ENCODE measurements at places on chromosomes 1 and 21.

- no peak for DNase-seq
Observed at GRCh38 chr1:184163674-184164465, 112.3 kb downstream of the TSEN15 start.

GRCh38 chr1:50047916-50048694, 24.4 kb upstream of the AGBL4 start:
- DNase-seq: no peak

DNA sequence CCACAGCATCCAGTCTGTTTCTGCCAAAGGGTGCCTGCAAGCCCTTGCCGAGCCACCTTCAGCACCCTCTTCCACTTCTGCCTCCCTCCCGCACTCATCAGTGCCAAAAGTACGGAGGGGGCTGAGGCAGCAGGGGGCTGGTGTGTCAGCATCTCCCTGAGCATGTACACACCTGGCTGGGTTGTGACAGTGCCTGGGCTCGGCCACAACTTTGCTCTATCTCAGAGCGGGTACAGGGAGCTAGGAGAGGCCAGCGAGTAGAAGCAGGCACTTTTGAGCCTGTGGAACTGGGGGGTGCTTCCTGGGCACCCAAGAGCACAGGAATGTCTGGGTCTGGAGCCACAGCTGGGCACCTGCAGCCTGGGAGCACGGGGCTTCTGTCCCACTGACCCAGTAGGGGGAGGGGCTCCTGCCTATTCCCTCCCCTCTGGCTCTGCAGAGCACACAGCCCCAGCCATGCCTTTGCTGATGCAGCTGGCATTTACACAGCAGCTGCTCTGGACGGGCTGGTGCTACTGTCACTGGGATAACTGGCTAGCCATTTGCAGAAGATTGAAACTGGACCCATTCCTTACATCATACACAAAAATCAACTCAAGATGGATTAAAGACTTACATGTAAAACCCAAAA, 319.8 kb upstream of the RRP15 start:
- no peak for DNase-seq

- no peak for DNase-seq
Observed at GRCh38 chr1:88311907-88312306, 372.2 kb upstream of the PKN2 start.

DNA sequence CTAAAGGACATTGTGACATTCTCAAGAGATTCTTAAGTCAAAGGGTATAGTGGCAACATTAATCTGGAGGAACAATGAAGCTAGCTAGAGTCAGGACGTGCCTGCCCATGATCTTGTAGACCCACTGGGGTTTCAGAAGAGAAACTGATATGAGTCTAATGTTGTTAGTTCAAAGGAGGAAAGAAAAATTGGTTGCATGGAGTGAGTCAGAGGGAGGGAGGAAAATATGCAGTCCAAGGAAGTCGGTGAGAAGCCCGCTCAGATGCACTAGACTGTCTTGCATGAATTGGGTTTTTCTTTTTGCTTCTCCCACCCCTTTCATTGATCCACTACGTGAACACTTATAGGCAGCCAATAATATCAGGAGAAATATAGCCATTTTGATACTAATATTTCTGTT, 53.8 kb upstream of the SYT14 start:
- no peak for DNase-seq

DNA sequence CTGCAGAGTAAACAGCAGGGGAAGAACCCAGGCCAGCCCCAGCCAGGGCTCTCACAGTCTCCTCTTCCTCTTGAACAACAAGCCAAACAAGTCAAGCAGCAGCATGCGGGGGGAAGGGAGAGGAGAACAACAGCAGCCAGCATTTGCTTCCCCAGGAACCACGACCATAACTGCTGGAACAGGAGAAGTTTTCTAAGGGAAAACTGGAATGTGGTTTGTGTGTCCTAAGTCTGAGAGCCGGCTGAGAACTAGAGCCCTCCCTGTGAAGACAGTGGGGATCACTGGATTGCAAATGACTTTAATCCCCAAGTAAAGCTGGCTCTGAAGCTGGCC, 48.2 kb downstream of the COQ8A start:
- no peak for DNase-seq

DNA sequence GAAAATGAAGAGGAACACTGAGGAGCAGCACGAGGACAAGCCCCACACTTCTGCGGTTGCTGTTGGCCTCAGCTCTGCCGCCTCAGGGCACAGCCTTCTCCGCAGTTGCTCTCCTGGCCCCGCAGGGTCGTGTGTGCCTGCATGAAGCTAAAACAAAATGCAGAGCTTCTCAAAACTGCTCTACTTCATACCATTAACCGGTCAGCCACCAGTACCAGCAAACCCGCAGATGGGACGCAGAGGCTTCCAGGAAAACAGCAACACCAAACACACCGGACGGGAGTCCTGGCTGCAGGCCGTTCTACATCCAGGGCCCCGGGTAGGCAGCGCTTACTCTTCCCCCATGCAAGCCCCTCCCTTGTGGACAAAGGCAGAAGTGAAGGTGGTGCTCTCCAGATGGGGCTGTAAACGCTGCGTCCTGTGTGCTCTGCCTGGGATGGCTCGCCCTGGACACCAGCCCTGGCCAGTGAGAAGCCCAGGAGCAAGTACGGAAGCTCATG, 7.1 kb upstream of the C1orf159 start:
- DNase-seq: no peak

DNA sequence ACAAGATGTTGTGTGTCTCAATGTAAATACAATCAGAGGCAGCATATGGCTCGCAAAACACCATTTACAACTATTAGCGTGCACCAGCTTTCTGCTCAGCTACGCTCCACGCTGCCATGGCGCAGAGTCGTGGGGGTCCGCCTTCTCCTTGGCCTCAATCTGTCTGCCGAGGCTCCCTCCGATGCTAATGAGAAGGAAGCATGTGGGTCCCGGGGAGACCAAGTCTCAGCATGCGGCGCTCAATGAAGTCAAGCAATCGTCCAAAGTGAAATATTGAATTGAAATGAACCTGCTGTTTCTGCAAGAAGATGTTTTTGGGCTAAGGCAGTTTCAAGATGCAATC, 228.9 kb downstream of the TOMM20 start:
- DNase-seq: no peak

DNA sequence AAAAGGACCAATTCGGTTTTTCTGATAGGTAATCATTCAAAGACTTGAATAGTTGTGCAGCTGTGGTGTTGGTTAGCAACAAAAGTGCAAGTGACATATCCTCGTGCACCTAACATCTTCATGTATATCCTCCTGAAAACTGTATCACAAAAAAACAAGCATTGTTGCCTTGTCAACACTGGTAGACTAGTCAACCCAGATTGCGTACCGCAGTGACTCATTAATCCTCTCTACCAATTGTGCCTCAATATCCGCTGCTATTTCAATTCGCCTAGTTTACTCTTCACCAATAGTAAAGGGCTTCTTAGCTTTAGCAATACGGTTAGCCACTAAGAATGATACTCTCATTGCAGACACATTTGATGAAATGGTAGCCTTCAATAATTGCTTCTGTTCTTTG, 3.5 kb downstream of the HHAT start:
- DNase-seq: no peak

DNA sequence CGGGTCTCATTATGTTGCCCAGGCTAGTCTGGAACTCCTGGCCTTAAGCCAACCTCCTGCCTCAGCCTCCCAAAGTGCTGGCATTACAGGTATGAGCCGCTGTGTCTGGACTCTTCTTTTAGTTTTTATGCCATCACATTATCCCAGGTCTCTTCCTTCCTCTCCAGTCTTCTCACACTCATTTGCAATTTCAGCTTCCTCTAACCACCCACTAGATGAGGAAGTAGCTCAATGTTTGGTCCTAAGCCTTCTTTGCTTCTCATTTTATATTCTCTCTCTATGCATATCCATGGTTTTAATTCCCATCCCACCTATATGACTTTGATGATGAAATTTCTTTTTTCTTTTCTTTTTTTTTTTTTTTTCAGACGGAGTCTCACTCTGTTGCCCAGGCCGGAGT, 3.1 kb upstream of the ZBTB8A start:
- DNase-seq: no peak

DNA sequence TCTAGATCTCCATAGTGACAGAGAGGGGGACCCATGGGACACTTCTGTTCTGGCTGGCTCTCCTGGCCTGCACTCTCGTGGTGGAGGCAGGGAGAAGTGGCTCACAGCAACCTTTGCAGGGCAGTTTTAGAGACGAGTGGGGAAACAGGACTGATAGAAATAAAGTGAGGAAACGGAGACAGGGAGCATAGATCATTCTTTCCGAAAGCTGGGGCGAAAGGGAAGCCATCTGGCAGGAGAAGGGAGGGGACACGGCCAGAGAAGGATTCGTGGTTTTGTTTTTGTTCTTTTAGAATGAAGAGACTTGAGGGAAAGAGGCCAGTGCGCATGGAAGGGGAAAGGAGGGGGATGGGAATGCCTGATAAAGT, 3.5 kb downstream of the TIE1 start:
- no peak for DNase-seq

DNA sequence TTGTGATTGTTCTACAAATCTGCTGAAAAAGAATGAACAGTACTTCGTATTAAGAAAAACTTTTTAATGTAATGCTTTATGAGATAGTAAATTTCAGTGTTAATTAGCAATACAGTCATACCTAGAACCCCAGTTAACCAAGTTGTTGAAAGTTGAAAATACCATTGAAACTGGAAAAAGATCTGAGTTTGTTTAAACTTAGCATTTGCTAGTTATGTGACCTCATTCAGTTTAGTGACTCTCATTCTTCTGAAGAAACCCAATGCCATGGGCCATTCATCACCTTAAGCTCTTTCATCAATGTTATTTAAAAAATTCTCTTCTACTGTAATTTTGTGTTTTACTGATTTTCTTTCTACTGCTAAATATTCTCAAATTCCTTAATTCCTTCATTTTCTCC, 20.2 kb downstream of the RCOR3 start:
- DNase-seq: no peak

DNA sequence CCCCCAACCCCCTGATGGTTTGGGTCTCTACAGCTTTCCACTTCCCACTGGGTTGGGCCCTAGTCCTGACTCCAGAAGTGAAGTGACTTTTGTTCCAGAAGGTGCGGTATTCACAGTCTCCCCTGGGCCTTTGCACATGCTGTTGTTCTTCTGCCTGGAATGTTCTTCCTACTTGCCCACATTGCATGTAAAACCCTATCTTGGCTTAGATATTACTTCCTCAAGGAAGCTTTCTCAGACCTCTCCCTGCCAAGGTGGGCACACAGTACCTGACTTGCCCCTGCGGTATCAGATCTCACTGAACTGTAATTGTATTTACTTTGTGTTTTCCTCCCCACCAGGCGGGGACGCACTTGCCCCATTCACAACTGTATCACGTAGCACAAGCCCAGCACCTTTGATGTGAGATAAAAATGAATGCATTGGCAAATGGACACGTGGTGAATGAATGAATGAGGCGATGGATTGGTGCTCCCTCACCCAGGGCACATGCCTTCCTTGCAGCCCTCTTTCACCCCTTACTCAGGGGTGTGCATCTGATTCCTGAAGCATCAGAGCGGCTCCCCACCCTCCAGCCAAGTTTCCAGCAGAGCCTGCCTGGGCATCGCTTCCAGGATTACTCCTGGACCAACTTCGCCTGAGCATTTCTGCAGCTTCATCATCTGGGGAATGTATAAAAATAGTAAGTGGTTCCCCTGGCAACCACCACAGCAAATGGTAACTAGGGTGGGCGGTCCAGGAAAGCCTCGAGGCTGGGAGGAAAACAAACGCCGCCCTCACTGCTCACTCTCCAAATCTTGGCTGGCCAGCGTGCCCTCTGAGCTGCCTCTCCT, 19.8 kb downstream of the NENF start:
- DNase-seq: no peak

DNA sequence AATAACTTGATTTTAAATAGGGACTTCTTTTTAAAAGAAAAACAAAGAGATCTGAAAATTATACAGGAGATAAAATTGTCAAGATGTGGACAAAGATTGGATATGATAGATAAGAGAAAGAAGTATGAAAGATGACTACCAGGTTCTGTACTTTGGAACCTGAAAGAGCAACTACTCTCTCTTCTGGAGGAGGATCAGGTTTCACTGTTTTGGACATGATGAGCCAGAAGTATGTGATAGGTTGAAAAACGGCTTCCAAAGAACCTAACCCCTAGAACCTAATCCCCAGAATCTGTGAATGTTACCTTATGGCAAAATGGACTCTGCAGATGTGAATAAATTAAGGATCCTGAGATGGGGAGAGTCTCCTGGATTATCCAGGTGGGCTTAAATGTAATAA, 26.2 kb downstream of the RSBN1 start:
- no peak for DNase-seq

- DNase-seq: no peak
Observed at GRCh38 chr1:51956528-51957509, 33.7 kb downstream of the RAB3B start.

DNA sequence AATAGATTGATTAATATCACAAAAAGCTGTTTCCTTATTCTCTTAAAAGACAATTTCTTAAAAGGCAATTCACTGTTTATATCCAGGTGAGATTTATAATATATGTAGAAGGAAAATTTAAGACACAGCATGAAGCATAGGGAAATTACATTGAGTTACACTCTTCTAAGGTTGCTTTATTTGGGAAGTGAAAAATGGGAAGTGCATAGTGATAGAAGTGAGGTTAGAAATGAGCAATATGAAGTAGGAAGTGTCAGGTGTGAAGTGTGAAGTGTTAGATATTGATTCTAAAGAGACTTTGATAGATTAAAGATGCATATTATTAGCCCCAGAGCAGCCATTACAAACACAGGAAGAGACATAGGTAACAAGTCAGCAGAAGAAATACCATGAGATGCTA, 40.3 kb downstream of the FH start:
- no peak for DNase-seq

DNA sequence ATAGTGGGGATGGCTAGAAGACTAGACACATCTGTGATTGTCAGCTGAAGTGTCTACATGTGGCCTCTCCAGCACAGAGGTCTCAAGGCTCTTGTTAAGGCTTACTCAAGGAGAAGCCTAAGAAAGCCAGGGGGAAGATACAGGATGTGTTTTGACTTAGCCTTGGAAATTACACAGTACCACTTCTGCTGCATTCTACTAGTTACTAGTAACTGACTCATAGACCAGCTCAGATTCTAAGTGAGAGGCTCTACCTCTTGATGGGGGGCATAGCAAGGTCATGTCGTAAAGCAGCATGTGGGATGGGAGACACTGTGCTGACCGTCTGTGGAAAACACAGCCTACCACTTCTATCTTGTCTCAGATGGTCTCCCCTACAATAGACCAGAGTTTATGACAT, 99.5 kb downstream of the UBE2U start:
- DNase-seq: no peak

GRCh38 chr1:175927944-175928343, 184.5 kb upstream of the TNR start:
- no peak for DNase-seq

GRCh38 chr1:109395602-109396512, 1.9 kb downstream of the SORT1 start:
- no peak for DNase-seq

GRCh38 chr1:225823811-225824261, 13.9 kb downstream of the EPHX1 start:
- DNase-seq: no peak

DNA sequence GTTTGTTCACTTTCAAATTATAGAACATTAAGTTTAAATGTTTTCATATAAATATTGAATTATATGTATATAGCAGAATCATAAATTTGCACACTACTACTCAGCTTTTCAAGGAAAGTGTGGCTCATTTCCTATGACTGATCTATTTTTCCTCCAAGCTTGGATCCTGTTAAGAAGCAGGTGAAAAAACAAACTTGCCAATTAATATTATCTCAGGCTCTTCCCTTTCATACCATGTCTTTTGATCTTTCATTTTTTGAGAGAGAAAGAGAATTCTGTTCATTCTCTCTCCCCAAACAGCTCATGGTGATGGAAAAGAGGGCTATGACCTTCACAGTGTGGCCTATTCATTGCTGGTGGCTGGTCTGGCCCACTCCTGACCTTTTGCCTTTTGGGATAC, 43.7 kb downstream of the SEC16B start:
- DNase-seq: no peak

- DNase-seq: no peak
Observed at GRCh38 chr1:178241057-178241456, 147.2 kb downstream of the RASAL2 start.
